ENCODE measurements at places on chromosomes 2 and 18.

DNA sequence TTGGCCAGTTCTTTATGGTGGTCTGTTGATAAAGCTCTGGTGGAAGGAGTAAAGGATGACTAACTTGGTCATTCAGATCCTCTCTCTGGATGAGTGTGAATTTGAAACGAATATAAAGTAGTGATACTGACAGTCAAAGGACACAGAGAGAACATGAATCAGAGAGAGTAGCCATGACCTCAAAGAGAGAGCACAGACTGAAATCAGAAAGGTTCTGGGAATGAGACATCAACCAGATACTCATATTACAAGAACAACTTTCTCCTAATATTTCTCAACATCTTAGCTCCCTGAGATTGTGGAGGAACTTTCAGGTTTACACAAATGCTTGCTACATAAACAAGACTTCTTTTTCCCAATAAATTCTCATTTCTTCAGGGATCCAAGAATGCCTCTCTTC, 849.1 kb upstream of the CHAC2 start:
- no peak for DNase-seq

- DNase-seq = no peak
Observed at GRCh38 chr2:226943862-226944620, 108.2 kb downstream of the RHBDD1 start.

DNA sequence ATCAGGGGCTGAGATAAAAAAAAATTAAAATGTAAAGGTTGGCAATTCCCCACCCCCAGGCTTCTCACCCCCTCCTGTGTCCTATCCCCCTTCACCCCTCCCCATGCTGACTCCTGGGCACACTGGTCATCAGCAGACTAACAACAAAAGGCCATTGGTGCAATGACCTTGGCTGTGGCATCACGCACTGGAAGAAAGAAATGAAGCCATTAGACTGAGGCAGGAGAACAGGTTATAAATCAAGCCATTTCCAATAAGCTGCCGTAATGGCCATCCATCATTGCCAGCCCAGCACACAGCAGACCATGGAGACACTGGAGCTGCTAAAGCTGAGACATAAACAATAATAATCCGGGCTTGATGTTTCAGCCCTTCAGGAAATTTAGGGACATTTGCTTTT, 342.4 kb upstream of the ETAA1 start:
- DNase-seq = no peak

DNA sequence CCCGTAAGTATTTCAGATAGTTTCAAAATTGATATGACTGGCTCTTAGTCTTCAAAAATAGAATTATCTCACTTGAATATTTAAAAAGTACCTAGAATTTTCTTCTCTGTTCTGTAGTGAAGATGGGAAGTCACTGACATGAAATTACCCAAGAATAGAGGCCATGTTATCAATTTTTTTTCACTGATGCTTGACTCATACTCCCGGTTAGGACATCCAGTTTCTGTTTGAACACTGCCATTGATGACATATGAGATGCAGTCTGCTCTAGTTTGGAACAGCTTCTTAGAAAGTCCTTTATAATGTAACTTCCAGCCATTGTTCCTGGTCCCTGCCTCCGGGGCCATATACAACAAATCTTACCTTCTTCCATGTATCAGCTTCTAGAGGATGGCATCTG, 26.0 kb downstream of the MAP3K20 start:
- DNase-seq = no peak

DNA sequence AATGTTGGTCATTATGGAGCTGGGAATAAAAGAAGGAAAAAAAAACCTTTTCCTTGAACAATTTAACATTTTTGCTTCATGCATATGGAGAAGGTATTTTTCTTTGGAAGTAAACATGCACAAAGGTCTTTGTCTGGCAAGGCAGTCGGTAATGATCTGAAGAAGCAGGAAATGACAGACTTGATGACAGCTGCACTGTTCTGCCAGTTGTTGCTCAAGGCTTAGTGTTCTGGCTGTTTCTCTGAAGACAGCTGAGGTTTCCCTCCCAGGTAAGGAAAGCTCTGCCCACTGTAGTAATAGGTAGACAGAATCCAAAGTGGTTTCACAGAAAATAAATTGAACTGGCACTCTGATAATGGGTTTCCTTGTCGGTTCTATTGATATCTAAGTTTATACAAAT, 308.4 kb upstream of the GCFC2 start:
- no peak for DNase-seq

DNA sequence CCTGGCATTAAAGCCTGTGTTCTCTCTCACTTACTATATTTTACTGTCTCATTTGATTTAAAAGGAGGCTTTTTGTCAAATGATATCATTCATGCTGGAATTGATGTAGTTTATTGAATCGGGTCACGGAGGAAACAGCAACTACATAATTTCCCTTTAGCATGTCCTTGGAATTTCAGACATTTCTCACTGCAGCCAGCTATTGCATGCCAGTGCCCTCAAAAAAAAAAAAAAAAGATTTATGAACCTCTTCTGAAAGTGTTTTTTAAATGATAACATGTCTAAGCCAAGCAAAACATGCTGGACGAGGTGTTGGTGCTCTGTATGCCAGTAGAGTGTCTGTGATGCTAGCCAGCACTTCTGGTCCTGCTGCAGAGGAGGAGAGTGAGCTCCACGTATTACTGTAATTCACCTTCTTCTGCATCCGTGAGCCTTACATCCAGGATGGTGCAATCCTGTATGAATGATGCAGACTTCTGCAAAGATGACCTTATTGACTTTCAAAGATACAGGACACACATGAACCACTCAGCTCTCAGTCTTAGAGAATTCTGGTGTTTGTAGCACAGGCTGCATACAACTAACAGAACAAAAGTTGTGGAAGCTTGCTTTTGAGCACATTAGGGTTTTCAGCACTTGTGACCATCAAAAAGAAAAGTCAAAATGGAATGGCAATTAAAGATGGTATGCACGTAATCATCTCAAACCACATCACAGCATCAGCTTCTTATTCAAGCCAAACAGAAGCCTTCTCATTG, 31.1 kb downstream of the UGP2 start:
- DNase-seq = no peak

GRCh38 chr2:33497221-33497650, 20.8 kb downstream of the RASGRP3 start:
- DNase-seq = no peak

GRCh38 chr2:26241928-26242436, 2.5 kb downstream of the HADHA start:
- DNase-seq = no peak

GRCh38 chr2:225865468-225865867, 466.0 kb downstream of the NYAP2 start:
- no peak for DNase-seq

All from stimulated activated CD8-positive, alpha-beta memory T cell treated with anti-CD3 and anti-CD28 coated beads, Interleukin-7, amount 100 ng/mL, for 4 hours (primary cell).